ENCODE measurements at places on chromosomes 5 and 9. TPM values are rescaled to one million over a fixed set of nuclear protein-coding genes. Genes with fewer than 3 reads are reported as not detected.

DNA sequence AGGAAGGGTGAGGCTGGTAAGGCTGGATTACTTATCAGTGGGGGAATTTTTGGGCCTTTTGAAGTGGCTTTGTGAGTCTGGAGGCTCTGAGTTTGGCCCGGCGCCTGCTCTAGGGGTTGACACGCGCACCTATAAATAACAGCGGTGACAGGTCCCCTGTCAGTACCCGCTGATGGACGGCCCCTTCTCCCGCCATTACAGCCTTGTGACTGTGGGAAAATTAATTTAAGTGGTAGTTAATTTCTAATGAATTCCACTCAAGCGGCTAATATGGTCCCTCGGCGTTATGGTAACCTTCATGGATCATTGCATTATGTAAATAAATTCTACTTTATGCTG, 16.5 kb downstream of the MRPL36 start:
- DNase-seq, result no peak

DNA sequence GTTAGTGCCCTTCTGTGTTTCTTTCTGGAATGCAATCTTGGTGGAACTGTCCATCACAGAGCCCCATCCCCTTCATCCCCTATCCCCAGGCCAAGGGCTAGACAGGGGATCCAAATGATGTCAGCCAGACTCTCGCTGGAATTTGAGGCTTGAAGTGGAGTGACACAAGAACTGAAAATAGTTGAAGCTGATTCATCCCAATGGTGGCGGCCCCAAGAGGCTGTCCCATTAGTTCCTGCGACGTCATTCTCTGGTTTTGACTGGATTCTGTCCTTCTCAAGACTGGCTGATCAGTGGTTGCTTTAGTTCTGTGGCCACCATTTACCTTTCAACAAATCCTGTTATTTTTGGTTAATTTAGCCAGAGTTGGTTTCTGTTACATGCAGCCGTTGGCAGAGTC, 59.9 kb downstream of the SUB1 start:
- DNase-seq, result no peak

- DNase-seq, result no peak
These were observed 100.1 kb downstream of the PHF2 start for GRCh38 chr9:93676310-93677047.

DNA sequence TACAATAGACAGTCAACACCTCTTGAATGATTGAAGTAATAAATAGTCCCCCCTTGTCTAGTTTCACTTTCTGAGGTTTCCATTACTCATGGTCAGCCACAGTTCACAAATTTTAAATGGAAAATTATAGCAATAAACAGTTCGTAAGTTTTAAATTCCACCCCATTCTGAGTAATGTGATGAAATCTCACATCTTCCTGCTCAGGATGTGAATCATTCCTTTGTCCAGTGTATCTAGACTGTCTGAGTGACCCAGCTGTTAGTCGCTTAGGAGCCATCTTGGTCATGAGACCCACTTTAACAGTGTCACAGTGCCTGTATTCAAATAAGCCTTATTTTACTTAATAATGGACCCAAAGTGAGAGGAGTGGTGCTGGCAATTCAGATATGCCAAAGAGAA, 311.6 kb upstream of the PRR16 start:
- peak; percentile 77 for DNase-seq

DNA sequence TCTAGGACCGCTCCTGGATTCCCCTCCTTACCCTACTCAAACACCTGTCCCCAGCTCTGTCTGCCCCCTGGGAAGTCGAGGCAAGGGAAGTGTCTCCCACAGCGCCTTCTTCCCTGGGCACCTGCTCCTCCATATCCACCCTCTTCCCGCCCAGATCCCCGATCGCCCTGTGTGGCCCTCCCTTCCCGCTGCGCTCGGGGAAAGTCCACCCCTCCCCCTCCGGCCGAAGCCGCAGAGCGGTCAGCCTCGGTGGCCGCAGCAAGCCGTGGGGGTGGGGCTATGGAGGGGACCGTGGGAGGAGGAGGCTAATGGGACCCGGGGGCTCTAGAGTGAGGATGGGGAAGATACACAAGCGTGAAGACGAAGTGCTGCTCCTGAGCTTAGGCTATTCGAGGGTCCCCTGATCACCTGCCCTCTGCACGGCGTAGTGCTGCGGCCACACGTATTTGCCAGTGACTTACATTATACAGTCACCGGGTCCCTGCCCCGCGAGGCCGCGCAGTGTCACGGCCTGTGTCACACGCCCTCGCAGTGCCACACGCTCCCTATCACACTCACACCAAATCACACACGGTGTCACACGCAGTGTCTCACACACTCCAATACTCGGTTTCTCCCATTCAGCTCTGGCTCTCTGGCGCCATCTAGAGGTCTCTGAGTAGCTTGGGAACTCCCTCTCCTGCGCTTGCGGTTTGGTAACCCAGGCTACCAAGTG, 658 bp upstream of the PCDH1 start:
- DNase-seq, result peak; percentile 65

DNA sequence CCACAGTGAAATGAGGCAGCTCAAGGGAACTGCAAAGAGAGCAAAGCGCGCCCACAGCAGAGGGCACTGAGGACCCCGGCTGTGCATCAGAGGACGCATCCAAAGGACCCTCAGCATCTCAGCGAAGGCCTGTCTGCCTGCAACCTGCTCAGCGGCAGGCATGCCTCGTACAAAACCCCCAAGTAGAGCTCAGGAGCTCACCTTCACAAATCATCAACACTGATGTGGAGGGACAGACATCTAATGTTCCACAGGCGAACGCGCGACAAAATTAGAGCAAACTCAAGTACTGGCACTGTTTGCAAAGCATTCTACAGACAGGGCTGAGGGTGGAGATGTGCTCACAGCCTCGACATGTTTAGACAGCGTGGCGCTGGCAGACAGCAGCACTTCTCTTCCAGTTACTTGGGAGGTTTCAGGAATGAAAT, 81.0 kb downstream of the DCP2 start:
- DNase-seq, result no peak

DNA sequence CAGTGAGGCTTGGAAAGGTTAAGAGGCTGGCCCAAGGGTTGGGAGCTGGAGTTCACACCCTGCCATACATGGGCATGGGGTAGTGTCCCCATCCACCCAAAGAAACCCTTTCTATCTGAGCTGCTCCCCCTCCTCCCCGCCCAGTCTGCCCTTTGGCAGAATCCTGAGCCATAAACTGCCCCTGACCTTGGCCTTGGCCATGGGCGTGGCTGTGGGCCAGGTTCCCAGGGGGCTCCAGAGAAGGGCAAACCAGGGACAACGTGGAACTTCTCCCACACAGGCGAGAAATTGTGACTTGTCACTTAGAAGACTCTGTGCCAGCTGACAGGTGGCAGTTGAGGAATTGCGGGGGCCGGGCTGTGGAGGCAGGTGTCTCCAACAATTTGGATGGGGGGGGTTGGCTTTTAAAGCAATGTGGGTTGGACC, 4.8 kb downstream of the FAM78A start:
- no peak for DNase-seq

DNA sequence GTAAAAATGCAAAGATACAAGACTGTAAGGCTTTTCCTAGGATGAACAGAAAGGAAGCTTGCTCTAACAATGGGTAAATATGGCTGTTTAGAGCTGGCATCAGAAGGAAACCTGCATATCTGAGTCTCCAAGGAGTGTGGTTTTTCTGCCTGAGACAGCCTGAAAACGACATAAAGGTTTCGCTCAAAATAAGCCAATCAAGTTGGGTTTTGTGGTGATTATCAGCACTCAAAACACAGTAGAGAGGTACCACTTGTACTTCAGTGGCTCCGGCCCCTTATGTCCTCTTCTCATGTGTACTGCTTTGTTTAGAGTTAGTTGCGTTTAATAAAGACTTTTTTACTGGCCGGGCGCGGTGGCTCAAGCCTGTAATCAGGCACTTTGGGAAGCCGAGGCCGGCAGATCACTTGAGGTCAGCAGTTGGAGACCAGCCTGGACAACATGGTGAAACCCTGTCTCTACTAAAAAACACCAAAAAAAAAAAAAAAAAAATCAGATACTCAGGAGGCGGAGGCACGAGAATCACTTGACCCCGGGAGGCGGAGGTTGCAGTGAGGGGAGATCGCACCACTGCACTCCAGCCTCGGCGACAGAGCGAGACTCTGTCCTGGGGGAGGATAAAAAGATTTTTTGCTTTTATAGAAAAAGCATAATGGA, 39.4 kb downstream of the KLF9 start:
- no peak for DNase-seq

DNA sequence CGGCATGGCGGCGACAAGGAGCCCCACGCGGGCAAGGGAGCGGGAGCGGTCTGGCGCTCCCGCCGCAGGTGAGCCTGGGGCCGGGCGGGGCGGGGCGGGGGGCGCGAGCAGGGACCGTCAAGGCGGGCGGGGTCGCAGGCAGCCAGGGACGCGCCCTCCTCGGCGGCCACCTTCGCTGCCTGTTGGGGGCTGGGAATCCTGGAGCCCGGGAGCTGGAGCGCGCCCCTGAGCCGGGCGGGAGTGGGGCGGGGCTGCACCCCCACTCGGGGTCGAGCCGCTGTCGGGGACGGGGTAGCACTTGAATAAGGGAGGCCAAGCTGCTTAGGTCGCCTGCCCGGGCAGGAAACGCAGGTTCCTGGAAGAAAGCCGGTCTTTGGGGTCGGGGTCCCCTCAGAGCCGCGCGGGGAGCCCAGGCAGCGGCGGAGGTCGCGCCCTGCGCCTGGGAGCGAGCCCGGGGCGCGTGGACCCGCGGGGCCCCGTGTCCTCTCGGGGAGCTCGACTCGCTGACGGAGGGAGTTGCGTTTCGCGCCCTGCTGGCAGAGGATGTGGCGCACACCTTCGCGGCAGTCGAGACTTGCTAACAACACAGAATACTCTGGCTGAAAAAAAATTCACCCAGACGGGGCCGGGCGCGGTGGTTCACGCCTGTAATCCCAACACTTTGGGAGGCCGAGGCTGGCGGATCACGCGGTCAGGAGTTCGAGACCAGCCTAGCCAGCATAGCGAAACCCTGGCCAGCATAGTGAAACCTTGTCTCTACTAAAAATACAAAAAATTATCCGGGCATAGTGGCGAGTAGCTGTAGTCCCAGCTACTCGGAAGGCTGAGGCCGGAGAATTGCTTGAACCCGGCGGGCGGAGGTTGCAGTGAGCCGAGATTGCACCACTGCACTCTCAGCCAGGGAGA, 552 bp downstream of the OTULINL start:
- peak; percentile 61 for DNase-seq

DNA sequence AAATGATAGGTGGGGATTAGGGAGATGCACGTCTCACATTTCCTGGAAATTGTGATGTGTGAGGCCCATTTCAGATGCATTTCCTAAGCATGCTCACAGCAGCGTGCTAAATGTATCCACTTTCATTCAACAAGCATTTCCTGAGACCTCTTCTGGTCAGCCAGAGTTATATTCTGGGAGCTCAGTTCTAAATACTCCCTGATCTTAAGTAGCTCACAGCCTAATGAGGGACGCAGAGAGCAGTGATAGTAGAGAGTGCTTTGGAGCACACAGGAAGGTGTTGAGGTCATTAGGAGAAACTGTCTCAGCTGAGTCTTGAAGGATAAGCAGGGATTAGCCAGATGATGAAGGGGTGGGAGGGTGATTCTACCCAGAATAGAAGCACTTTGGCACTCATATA, 46.2 kb upstream of the FSD1L start:
- DNase-seq, result no peak

- DNase-seq, result no peak
These were observed 34.7 kb downstream of the TRIP13 start for GRCh38 chr5:927172-928015.

GRCh38 chr9:107213561-107214028, 69.5 kb upstream of the RAD23B start:
- peak; percentile 96 for DNase-seq

- DNase-seq, result no peak
These were observed 12.2 kb downstream of the CEP72 start for GRCh38 chr5:624118-624950.

DNA sequence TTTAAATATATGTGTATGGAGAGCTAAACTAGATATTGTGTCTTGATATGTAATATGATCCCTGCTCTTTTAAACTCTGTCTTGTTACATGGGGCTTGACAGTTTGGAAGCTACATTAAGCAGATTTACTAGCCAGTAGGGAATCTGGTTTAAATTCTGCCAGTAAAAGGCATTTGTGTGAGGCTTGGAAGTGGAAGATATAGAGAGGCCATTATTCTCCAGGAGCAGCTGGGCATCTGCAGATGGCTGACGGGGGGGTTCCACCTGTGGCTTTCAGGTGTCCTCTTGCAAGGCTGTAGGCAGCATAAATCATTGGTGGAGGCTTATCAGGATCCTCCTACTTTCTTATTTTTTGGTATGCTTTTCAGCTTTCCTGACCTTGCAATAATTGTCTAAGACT, 179.1 kb upstream of the FBXL7 start:
- DNase-seq, result no peak

DNA sequence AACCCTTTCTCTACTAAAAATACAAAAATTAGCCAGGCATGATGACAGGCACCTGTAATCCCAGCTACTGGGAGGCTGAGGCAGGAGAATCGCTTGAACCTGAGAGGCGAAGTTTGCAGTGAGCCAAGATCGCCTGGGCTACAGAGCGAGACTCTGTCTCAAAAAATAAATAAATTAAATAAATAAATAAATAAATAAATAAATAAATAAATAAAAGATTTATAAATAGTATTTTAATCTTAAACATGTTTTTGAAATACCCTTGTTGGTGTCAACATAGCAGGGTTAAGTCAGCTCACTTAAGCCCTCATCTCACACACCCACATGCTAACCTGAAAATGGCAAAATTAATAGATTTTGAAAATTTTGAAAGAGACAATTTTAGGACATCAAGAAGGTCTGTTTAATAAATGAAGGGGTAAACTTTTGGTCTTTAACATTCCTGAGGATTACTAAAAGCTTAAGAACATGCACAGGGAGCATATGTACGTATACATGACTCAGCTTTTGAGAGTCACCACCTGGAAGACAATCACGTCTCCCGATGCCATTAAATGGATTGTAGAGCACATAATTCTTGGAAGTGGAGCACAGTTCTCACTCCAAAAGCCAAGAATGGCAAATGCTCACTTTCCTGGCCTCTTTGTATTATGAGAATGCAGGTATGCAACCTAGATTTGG, 202.5 kb downstream of the GDNF start:
- peak; percentile 44 for DNase-seq

The DCAF10 gene
- 5.2 TPM for total RNA-seq

The TMEM215 gene
- not detected for total RNA-seq

The CCNI2 gene
- total RNA-seq, result not detected

The SPOCK1 gene
- total RNA-seq, result 38.5 TPM

The TCF7 gene
- not detected for total RNA-seq

The C9orf50 gene
- not detected for total RNA-seq

The CCNJL gene
- 13.8 TPM for total RNA-seq

The DOK3 gene
- total RNA-seq, result 4.4 TPM

The GPR150 gene
- not detected for total RNA-seq

The FCN2 gene
- total RNA-seq, result not detected

Data from HT1080 (cell line).